ENCODE measurements at places on chromosomes 5 and 9. TPM values are rescaled to one million over a fixed set of nuclear protein-coding genes. Genes with fewer than 3 reads are reported as not detected.

Gene GOLM1
- total RNA-seq: 41.0 TPM

Gene CARTPT
- total RNA-seq: not detected

Gene NUTM2G
- not detected for total RNA-seq

Gene SH3RF2
- 15.9 TPM for total RNA-seq

Gene LHX2
- total RNA-seq: not detected

Gene SLC36A2
- not detected for total RNA-seq

Gene EPB41L4A
- total RNA-seq: 0.48 TPM
